Renal cortical epithelial cell (primary cell): ENCODE measurements at places on chromosomes 11 and 22. TPM values are rescaled to one million over a fixed set of nuclear protein-coding genes. Genes with fewer than 3 reads are reported as not detected.
A peak's percentile ranks its signal among the peaks of the same experiment; 100 is the strongest.

DNA sequence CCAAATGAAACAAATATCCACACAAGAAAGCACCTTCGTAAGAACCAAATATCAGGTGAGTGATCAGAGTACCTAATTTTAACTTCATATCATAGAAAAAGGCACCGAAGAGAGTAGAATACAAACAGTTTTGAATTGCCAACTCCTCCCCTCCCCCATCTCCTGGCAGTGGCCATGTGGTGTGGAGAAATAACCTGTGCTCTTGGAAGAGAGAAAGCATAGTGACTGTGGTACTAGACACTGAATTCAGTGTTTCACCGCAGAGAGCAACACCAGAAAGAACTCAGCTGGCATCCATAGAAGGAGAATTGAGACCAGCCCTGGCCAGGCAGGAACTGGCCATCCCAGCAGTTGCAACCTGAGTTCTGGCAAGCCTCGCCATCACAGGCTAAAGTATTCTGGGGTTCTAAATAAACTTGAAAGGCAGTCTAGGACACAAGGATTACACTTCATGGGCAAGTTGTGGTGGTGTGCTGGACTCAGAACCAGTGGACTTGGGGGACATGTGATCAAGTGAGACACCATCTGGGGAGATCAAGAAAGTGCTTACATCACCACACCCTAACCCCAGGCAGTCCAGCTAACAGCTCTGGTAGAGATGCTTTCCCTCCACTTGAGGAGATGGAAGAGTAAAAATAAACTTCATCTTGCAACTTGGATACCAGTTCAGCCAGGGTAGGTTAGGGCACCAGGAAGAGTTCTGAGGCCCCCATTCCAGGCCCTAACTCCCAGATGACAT lies 1003.2 kb downstream of the NTM start:
- DNase-seq: no peak

DNA sequence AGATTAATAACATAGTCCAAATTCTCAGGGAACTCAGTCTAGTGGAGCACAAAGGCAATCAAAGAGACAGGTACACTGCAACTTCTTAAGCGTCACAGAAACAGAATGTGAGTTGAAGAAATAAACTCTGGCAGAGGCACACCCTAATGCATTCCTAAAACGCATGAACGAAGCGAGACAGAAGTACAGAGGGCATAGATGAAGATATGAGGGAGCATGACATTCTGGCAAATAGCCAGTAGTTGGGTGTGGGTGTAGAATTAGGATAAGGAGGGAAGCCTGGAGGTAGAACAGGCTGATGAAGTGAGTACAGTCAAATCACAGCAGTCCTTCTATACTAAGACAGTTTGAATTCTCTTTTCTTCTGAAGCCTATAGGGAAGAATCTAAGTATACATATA lies 838.7 kb upstream of the API5 start:
- DNase-seq: no peak

The FHIP1B gene
- 7.6 and 20.3 TPM in 2 replicates for total RNA-seq

DNA sequence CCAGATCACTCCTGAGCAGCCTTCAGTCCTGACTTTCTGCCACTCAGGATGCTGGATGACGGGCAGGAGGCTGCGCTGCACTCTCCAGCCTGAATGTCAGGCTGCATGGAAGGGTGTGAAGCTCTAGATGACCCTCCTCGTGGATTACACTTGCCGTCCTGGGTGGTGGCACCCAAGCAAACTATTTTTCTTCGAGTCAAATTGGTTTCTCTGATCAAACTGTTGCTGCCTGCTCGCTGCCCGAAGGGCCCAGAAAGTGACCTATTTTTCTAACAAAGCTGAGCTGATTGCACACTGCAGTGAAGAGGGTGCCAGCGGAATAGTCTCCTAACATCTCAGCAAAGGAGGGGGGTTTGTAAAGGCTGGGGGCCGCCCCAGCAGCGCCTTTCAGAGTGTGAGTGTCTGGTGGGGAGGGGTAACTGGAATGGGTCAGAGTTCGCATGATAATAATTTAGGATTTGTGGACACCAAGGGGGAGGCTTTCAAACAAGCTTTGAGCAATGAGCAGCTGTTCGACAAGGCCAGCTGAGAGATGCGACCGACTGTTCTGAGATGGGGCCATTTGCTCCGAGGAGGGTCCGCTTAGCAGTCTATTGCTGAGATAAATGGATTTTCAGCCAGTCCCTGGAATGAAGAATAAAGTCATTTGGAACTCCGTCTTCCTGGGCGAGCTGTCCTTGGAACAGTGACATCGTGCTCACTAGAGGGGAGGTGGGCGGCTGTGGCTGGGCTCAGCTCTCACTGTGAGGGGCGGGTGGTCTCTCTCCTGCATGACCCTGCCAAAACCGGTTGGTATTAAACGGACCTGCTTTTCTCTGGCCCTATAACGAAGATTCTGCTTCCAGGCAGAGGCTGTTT lies 537.6 kb downstream of the BRD1 start:
- no peak for DNase-seq

- DNase-seq: no peak
These were observed 39.0 kb upstream of the SUSD2 start for GRCh38 chr22:24142241-24142640.

DNA sequence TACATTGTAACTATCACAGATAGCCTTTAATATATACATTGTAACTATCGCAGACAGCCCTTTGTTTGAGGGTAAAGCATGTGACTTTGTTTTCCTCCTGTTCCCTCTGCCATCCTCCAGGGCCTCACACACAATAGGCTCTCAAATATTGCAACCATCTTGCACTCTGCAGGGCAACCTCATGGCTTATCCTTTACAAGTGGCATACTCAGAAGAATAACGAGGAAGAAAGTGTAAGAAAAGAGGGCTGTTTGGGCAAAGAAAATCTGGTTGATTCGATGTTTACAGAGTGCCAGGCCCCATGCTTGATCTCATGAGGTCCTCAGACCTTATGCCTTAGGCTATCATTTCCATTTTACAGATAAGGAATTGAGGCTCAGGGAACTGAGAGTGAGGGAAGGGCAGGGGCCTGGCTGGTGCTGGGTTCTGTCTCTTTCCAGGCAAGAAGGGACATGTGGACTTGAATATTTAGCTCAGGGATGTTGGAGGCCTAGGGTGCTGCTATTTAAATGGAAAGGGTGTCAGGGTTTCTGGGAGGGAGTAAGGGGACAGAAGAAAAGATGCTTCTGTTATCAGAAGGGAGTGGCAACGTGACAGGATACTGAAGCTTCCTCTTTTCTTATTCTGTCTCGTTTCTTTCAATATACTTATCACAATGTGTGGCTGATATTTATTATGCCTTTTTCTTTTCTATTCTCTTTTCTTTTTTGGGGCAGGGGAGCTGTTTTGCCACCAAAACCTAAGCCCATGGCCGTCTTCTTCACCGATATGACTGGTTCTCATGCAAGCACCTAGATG lies 1.1 kb upstream of the SAMM50 start:
- no peak for DNase-seq

The KRTAP5-11 gene
- not detected in 2 replicates for total RNA-seq

The MRGPRF gene
- total RNA-seq: 0.10 TPM in 1 of 2 replicates, not detected in the other

GRCh38 chr22:37616201-37617083 lies 7.8 kb downstream of the GGA1 start:
- DNase-seq: no peak

DNA sequence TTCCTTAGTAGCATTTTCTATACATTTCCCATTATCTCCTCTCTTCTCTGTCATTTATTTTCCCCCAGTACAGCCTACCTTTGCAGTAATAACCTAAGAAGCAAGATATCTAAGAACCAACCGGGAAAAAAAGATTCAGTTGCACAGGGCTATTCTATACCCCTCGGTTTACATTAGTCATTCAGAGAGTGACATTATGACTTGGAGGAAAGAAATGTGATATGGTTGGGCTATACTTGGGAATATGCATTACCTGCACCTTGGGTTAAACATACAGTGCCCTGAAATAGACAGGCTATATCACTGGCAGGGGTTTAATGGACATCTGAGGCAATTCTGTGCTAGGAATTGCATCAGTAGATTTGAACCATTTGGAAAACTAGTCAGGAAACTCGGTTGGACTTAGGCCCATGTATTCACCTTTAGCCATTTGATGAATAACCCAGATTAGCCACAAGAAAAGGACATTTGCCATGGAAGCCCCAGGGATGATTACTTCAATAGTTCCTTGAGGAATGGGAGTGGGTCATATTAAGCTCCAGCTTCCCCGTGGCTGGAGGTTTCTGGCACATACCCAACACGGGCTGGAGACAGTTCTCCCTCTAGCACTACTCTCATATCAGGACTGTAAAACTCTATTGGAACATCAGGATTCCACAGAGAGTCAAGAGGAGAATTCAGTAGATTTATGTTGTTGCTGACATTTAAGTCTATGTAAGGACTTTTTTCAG lies 973.2 kb downstream of the NTM start:
- DNase-seq: no peak

- no peak for DNase-seq
These were observed 27.5 kb upstream of the FLI1 start for GRCh38 chr11:128666397-128666796.

DNA sequence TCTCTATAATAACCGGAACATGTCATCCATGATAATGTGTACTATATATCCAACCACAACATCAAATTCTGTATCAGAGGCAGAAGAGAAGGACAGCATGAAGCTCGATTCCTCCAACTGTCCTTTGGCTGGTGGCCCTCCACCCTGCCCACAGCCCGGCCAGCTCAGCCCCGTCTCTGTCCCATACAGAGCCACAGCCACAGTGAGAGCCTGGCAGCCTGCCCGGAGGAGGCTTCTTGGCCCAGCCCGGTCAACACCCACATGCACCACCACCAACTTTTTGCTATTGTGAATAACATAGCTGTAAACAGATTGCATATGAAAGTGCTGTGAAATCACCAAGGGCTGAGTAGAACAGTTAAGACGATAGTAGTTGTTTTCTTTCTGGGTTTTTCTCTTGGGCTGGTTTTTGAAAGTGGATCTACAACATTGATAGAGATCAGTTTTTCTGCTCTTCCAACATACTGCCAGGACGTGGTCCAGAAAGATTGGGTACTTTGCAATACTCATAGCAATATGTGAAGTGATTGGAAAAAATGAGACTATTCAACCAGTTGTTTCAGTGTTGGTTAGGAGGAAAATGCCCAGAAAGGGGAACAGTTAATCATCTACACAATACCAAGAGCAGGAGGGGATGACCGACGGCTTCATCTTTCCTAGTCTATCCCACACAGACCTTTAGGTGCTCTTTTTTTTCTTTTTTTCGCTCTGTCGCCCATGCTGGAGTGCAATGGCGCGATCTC lies 6.9 kb upstream of the TUBA8 start:
- DNase-seq: peak; percentile 82

The SLC1A2 gene
- 0.10 TPM in 1 of 2 replicates, not detected in the other for total RNA-seq

DNA sequence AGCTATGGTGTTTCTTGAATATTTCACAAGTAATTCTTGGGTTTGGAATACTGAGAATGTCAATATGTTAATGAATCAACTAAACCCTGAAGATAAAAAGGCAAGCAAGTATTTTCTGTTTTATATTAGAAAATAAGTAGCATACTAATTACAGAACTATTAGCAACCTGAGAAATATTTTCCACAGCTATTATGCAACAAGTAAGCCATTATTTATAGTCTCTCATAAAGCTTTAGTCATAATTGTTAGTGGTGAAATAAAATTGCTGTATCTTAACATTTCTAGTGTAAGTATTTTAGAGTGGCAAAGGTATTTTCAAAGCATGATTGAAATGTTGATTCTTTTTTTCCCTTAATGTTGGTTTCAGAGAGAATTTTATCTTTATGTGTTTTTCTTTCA lies 53.3 kb downstream of the FAR1 start:
- peak; percentile 25 for DNase-seq

- DNase-seq: no peak
These were observed 67.2 kb downstream of the SPATA19 start for GRCh38 chr11:133778161-133778560.

The MOGAT2 gene
- not detected in 2 replicates for total RNA-seq
